ENCODE measurements at places on chromosomes 13 and 19.
A peak's percentile ranks its signal among the peaks of the same experiment; 100 is the strongest.

- no peak for DNase-seq
Observed at GRCh38 chr19:18307271-18307681, 15.6 kb downstream of the LSM4 start.

- DNase-seq = no peak
Observed at GRCh38 chr19:45448425-45448756, 19.4 kb upstream of the FOSB start.

- no peak for DNase-seq
Observed at GRCh38 chr19:7254590-7254989, 39.6 kb downstream of the INSR start.

DNA sequence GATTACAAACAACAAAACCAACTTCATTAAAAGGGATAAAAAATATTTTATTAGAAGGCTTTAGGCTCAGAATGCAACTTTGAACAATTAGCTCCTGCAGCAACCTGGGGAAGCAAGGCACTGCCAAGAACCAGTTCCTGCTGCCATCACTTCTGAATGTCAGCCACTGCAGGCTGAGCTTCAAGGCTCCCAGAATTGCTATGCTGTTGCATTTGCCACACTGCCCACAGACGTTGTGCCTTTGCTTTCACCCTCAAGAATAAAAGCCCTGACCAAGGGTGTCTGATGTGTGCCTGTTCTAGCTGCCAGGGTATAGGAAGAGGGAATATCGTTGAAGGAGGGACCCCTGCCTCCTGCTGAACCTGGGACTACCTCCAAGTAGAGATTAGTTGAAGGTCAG lies 238.4 kb downstream of the ITGBL1 start:
- no peak for DNase-seq

- DNase-seq = no peak
Observed at GRCh38 chr13:79349011-79349410, 57.0 kb downstream of the RBM26 start.

- no peak for DNase-seq
Observed at GRCh38 chr19:2740314-2740656, 468 bp upstream of the SLC39A3 start.

DNA sequence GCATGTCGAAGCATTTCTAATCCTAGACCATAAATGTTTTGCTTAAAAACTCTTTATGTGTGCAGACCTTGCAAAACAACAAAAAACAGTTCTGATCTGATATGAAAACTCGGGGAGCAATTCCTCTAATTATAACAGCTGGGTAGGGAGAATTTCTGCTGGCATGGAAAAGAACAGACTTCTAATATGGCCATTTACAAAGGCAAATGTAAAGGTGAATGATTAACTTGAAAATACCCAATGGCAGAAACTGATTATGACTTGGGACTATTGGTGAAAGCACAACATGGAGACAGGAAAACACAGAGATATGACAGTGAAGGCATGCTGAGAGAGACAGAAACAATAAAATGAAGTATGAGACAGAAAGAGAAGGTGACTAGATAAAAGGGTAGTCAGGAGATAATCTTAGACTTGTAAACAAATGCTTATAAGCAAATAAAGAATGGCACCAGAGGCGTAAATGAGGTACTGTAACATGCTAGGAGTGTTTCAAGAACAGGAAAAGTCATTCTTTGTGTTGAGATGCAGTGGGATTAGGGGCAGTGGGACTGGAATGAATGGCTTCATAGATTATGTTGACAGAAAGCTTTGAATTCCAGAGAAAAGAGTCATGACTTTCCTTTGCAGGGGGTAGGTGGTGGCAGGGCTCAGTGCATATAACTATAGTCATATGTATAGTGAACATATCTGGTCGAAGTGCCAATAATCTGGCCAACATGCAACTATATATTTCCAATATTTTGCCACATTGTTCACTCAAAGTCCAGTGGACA lies 393.0 kb downstream of the ITGBL1 start:
- DNase-seq = no peak

DNA sequence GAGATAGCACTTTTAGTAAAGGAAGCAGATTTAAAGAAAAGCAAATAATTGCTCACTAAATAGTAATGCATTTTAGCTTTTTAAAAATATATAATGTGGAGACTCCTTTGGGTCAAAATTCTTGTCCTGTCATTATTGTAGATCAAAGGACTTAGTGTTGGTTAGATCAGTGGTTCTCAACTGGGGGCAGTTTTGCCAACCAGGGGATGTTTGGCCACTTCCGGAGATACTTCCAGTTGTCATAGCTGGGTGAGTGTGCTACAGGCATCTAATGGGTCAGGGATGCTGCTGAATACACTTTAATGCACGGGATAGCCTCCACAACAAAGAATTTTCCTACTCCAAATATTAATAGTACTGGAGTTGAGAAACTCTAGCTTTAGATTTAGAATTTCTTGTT lies 126.8 kb downstream of the LMO7 start:
- no peak for DNase-seq

GRCh38 chr13:109254274-109254673 lies 532.1 kb downstream of the IRS2 start:
- DNase-seq = no peak

GRCh38 chr19:31910224-31910623 lies 435.2 kb upstream of the ZNF507 start:
- DNase-seq = no peak

DNA sequence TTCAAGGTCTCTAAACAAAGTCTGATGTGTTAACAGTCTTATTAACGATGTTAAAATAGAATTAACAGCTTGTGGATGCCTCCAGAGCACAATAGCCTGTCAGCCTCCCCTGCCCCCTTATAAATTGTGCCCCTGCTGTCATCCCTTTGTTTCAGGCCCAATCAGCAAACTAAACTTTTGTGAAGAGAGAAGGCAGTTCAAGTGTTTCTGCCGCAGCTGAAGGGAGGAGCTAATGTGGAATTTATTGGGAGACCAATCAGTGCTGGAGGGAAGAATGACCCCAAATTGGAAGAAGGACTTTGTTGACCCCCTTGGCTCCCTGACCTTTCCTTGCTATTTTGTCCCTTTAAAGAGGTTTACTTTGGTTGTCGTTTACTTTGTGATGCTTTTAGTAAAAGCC lies 160.5 kb downstream of the TM9SF2 start:
- DNase-seq = no peak

- no peak for DNase-seq
Observed at GRCh38 chr13:69683921-69684686, 423.5 kb upstream of the ATXN8OS start.

DNA sequence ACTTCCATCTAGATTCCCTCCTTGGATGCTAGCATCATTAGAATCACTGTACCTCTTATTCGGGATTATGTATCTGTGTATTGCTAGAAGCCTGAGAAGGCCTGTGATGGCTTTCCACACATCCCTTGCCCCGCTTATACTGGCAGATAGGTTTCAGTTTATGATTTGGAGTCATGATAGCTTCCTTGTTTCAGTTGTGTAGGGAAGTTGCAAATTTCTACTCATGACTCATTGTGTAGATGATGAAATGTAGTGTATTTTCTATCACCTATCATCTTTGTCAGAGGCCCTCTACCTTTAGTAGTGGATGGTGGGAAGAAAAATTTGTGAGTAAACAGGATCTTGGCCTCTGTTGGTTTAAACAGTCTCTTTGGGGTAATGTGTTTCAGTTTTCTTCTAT lies 165.2 kb downstream of the GGACT start:
- DNase-seq = no peak

DNA sequence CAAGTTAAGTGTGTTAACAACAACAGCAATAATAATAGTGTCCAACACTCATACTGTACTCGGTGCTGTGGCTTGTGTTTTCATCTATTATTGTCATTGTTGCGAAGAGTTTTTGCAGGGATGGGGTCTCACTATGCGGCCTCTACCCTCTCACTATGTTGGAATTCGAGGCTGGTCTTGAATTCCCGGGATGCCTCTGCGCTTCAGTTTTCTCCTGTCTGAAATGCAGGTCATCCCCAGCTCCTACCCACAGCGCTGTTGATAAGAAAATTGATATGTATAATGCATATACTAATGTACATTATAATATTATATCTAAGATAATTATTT lies 4.9 kb upstream of the SBK3 start:
- DNase-seq = no peak

- DNase-seq = peak; percentile 75
Observed at GRCh38 chr19:35903550-35904179, 1.3 kb downstream of the HCST start.

GRCh38 chr19:22263121-22263520 lies 23.1 kb upstream of the ZNF729 start:
- DNase-seq = no peak

- peak; percentile 31 for DNase-seq
Observed at GRCh38 chr19:12778017-12778904, 2.9 kb upstream of the HOOK2 start.

DNA sequence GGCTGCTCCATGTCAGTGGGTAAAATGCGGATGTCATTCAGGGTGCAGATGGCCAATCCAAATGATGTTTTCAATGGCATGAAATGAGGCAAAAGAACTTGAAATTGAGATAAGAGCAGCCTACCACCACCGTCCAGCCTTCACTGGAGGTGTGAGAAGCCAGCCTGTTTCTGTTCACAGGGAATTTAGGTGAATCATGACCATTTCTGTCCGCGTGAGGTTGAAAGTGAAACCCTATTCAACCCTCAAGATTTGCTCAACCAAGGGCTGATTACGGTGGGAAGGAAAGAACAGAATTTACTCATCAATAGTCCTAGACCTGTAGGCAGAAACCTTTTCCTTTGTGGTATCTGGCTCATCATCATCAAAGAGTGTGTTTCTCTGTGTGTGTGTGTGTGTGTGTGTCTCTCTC lies 370.7 kb downstream of the COG6 start:
- no peak for DNase-seq

GRCh38 chr13:77693449-77693940 lies 4.0 kb upstream of the SLAIN1 start:
- no peak for DNase-seq

- peak; percentile 8 for DNase-seq
Observed at GRCh38 chr19:3175781-3176714, 2.5 kb upstream of the S1PR4 start.

DNA sequence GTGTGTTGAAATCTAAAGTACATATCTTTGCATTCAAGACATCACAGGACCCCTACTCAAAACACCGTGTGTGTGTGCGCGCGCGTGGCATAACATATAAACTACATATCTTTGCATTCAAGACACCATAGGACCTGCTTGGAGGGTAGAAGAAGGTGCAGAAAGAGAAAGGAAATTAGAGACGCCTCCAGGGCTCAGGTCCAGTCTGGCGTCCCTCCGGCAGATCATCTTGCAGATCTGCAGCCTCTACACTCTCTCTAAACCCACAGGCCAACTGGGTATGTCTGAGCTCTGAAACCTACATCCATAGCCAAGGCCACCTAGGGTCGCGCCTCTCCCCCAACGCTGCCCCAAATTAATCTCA lies 659 bp upstream of the PAFAH1B3 start:
- no peak for DNase-seq

GRCh38 chr19:55027472-55028337 lies 10.4 kb downstream of the GP6 start:
- DNase-seq = no peak

DNA sequence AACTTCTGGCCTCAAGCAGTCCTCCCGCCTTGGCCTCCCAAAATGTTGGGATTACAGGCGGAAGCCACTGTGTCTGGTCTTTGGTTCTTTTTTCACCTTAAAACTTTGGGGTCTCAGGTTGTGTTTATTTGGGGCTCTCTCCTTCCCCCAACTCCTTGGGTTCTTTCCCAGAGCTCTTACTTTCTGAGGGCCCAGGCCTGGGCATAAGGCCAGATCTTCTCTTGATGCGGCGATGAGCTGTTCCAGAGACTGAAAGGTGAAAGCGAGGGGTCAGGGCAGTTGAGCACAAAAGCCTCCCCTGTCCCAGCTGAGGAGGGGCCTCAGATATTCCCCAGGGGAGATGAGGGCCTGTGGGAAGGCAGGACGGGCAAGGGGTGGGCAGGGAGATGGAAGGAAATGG lies 7.1 kb downstream of the POLR1G start:
- DNase-seq = no peak

DNA sequence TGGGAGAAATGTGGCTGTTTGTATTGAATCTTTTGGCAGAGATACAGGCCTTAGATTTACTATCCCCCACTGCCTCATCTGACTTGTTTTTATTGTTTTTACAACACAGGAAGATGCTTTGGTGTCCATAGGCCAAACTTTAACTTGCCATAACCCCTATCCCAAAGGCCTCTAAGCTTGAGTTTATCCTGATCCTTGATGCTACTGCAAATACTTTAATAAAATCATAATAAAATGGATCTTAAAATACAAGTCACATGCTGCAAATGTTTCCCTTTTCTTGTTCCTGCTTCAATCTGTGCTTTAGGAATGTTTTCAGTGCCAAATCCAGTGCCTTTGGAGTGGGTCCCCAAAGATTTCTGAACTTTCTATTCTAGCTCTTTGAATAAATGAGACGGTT lies 770.6 kb downstream of the DACH1 start:
- DNase-seq = no peak

GRCh38 chr13:76833441-76833954 lies 52.7 kb downstream of the KCTD12 start:
- DNase-seq = no peak

- DNase-seq = peak; percentile 40
Observed at GRCh38 chr19:7674010-7675005, 2.6 kb upstream of the MCEMP1 start.

- no peak for DNase-seq
Observed at GRCh38 chr13:27044837-27045570, 126.6 kb downstream of the USP12 start.

DNA sequence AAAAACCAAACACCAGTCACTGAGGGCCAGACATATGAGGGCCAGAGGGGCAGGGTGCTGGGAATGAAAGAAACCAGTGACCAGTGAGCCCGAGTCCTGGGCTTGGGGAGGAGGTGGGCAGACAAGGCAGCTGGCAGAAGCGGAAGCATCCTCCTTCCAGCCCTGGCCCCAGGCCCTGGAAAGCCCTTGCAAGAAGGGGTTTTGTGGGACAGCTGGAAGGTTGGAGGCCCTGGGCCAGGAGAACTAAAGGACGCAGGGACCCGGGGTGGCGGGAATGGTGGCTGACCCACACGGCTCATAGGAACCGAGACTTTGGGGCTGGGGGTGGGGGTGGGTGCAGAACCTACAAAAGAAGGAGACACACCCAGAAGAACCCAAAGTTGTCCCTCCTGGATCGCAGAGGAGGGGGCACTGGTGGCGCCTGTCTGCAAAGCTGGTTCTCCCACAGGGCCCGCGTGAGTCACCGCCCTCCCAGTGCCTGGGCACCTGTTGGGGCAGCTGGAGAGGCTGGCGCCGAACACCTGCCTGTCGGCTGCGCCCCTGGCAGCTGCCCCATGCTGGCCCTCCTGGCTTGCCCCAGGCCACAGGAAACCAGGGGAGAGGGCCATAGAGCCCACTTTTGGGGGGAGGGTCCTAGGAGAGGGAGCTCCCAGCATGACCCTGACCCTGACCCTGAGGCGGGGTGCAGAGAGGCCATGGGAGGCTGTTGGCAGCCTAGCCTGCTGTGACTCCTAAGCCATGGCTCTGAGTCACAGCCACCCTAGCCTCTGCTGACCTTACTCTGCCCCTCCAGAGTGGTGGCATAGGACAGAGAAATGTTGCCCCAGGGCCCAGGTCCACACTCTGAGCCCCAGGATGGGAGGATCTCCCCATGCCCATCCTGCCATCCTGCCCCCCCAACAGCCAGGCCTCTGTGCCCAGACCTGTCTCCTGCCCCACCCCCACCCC lies 802 bp downstream of the DMPK start:
- DNase-seq = peak; percentile 67
